Stimulated activated CD4-positive, alpha-beta T cell treated with anti-CD3 and anti-CD28 coated beads, Interleukin-4, amount 100 ng/mL, for 1 hour (primary cell): ENCODE measurements at places on chromosomes 5 and 9.

DNA sequence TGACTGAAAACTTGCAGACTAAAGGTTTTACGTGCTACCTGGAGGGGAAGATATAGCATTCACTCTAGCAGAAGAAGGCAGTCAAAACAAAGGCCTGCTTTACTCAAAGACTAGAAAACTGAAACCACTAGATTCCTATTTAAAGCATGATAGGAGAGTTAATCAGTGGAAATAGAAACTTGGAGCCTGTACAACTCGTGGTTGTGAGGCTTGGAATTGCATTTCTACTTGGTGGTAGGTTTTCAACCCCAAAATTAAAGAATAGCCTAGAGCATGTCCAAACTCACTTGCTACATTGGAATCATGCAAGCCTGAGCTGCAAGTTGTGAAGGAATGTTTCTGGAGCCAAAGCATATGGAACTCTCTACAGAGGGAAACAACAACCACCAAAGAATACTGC lies 1526.4 kb upstream of the NUDT12 start:
- DNase-seq, result no peak

- DNase-seq, result no peak
Observed at GRCh38 chr5:15977851-15978250, 201.7 kb downstream of the MARCHF11 start.

DNA sequence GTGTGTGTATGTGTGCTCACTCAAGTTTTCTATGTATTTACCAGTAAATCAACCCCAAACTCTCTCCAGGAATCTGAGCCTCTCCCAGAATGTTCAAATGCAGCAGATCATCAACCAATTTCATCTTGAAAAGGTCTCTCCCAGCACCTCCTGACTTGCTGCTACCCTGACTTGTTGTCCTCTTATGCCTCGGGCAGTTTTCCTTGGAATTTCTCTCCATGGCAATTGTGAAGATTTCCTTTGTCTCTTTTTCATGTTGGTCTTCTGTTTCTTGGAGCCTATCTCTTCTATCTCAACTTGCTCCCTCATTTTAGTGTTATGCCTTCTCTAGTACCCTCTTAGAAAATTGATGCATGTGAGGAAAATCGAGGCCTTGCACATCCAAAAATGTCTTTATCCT lies 303.6 kb upstream of the KIF2A start:
- no peak for DNase-seq

- DNase-seq, result peak; percentile 61
Observed at GRCh38 chr5:141637767-141638419, 1.1 kb downstream of the RELL2 start.

GRCh38 chr5:139379626-139380449 lies 3.3 kb downstream of the SLC23A1 start:
- no peak for DNase-seq

GRCh38 chr5:7395432-7395946 lies 449 bp upstream of the ADCY2 start:
- no peak for DNase-seq

DNA sequence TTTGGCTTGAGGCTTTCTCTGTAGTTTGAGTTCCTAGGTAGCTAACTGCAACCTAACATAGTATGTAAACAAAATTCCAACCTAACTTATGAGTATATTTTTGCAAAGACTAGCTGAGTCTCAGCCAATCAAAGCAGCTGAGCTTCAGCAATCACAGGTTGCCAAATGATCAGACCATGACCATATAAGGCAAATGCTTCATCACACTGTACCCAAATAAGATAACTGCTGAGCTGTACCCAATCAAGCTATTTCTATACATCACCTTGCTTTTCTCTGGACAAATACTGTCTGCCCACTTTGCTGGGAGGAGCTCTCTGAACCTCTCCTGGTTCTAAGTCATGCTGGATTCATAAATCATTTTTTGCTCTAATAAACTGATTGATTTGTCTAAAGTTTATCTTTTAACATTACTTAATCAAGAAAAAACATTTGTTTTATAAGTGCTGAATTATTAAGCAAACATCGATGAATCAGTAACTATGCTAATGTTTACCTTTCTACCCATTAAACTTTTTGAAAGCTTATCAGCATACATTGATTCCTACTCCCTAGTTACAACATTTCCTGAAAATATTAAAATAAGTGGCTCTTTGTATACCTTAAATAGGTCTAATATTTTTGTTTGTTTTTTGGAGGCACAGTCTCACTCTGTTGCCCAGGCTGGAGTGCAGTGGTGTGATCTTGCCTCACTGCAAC lies 129.7 kb upstream of the PCA3 start:
- DNase-seq, result no peak

DNA sequence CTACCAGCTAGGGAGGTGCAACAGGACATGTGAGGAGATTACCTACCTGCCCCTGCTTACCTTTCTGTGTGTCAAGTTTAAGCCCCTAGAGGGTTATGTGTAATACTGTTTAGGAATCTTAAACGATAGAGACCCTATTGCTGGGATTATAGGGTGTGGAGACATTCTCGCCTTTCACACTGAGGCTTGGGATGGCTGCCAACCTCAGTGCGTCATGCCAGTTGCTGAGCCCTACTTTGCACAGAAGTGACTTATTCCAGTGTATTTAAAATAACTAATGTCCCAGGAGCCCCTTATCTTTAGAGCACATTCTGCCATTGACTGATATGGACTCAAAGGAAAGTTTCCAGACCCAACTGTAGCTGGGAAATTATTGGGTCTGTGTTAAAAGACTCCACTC lies 76.6 kb upstream of the XPA start:
- DNase-seq, result no peak

GRCh38 chr5:10576790-10577189 lies 12.9 kb downstream of the ANKRD33B start:
- DNase-seq, result no peak

DNA sequence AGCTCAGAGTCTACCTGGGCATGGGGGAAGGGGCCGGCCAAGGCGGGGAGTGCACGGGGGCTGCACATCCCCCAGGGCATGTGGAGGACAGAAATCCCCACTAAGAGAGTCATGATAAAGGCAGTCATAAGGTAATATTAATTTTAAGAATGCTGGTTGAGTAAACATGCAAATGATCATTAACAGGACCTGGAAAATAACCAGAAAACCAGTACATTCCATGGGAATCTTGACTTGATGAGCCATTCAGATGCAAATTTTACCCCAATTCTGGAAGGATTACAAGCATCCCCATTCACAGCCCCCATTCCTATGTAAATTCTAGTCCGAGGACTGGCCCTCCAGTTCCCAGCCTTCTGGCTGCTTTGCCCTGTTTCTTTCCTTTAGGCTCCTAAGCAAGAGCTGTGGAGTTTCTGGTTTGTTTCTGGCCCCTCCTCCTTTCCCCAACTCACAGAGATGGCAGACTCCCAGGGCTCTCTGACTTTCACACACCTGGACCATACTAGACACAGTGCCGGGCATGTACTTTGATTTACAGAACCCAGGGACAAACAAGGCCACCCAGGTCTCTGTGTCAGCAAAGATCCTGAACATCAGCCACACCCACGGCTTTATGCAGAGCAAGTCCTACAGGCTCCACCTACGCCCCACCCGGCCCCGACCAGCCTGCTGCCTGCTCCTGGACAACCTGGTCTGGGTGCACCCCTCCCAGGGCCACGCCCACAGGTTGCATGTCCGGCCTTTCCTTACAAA lies 62.7 kb downstream of the SEMA4D start:
- DNase-seq, result no peak

DNA sequence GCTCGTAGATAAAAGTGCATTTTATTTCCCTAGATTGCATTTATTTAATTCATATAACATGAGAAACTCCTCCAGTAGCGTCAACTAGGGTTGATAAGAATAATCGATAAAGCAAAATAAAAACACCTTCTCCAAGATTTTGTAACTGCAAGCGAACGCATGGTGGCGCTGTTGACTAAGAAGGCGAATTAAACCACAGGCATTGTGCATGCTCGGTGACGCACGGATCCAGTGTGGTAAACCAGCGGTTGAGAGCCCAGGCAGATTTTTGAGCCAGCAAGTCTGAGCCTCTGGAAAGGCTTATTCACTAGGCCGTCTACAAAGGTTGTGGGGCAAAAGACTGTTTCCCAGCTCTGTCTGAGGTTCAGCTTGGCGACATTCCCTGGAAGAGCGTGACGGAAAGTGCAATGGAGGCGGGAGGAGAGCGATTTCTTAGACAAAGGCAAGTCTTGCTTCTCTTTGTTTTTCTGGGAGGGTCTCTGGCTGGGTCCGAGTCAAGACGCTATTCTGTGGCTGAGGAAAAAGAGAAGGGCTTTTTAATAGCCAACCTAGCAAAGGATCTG lies at the start of gene PCDHB3:
Gene PCDHB3 (plus strand): TSS at position 231 of the 563 bp plus-strand sequence. CDS start 177 bp downstream, at position 408.
- peak; percentile 16 for DNase-seq

- DNase-seq, result no peak
Observed at GRCh38 chr9:6090277-6091210, 75.1 kb upstream of the RANBP6 start.

- no peak for DNase-seq
Observed at GRCh38 chr5:135063056-135063445, 29.0 kb upstream of the PITX1 start.

GRCh38 chr9:127897193-127897692 lies 2.2 kb downstream of the ST6GALNAC6 start:
- peak; percentile 42 for DNase-seq

- DNase-seq, result no peak
Observed at GRCh38 chr9:71901695-71902597, 9.0 kb downstream of the ABHD17B start.

DNA sequence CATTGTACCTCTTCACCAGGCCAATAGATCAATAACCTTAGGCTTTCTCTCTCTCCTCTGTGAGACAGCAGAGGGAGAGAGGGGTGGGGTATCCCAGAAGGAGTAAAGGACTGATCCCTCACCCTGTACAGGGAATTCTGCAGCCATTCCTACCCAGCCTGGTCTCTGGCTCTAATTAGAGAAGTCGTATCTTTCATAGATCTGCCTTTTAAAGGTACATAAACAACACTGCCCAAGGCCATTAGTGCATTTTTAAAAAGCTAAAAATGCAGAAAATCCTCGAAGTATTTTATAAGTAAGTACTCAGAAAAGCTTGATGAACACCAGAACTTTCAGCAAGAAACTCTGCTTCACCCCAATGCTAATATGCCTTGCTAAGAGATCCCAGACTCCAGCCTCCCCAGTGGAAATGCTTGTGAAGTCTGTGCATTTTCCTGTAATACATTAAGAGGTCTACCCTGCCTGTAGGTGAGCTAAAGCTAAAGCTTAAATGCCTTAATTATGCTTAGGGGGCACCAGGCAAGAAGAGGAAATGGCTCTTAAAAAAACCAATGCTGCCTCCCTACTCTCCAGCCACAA lies 200.0 kb upstream of the ANKRD55 start:
- no peak for DNase-seq

- DNase-seq, result peak; percentile 11
Observed at GRCh38 chr9:101705135-101705661, 33.2 kb downstream of the GRIN3A start.

GRCh38 chr5:57414857-57415256 lies 67.8 kb downstream of the ACTBL2 start:
- DNase-seq, result no peak

DNA sequence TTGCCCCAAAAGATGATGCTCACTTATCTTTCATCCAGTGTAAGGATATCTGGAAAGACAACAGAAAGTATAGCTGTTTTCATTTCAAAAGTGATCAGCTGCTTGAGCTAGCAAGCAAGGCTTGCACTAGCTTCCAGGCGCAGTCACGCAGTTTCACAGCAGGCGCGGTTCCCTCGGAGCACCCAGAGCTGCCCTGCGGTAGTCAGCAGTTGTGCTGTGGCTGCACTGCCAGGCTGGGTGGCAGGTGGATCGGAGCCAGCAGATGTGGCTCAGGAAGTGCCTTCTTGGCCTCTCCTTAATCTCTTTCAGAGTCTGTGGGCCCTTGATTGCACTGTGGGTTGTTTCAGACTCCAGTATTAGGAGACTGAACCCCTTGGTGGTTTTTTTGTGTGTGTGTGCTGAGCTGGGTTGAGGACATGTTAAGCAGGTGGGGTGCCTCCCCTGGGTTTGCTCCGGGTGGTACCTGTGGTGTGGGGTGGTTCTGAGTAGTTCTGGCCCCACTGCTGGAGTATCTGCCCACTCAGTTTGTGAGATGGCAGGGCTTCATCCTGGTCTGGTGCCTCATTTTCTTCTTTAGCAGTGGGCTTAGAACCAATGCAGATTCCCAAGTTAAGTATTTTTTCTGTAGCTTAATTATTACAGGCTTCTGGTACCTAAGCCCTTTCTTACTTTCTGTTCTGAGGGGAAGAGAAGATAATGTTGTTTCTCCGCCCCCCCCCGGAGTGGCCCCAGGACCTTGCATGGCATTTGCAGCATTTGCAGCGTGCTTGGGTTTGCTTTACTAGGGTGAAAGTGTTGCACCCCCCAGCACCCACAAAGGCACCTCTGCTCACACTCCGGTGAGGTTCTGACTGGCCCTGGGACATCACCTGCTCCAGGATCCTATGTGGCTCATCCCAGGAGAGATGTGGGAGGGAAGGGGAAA lies 16.4 kb downstream of the TENT4A start:
- DNase-seq, result peak; percentile 32

DNA sequence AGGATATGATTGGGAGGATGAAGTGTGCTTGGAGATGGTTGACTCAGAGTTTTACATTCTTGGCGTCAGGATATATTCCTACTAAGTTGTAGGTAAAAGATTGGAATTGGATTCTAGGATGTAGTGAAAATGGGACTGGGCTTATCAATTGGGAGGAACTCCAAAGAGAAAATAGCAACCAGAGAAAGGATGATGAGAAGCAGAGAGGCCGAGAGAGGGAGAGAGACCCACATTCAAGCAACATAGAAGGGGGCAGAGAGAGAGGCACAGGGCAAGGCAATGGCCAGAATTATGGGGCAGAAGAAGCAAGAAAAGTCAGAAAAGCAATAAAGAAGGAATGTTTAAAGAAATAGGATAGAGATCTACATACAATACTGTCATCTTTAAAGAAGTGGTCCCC lies 217.9 kb upstream of the ACTBL2 start:
- DNase-seq, result no peak

DNA sequence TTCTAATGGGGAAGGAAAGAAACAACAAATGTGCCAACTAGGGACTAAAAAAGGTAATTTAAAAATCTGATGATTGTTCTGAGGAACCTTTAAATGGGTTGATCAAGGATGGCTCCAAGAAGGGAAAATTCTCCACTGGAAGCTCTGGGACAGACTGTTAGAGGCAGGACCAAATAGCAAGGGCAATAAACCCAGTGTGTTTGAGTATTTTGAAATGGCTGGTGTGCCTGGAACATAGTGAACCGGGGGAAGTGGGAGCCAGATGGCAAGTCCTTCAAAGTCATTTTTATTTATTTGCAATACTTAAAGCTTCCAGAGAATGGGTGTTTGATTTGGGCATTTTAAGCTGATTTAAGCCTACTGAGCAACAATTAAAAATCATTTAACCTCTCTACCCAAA lies 587.7 kb upstream of the MEF2C start:
- DNase-seq, result no peak

GRCh38 chr5:155263381-155263780 lies 249.8 kb downstream of the KIF4B start:
- no peak for DNase-seq

- no peak for DNase-seq
Observed at GRCh38 chr5:36928947-36929346, 52.4 kb downstream of the NIPBL start.

GRCh38 chr9:5468850-5469249 lies 18.5 kb downstream of the CD274 start:
- no peak for DNase-seq
